ENCODE measurements at places on chromosomes 11 and 22.

- DNase-seq: peak; percentile 89
Measured at GRCh38 chr11:120801801-120802689, 221.9 kb upstream of the TBCEL start.

- peak; percentile 8 for DNase-seq
Measured at GRCh38 chr11:60899046-60899936, 7.1 kb downstream of the PRPF19 start.

DNA sequence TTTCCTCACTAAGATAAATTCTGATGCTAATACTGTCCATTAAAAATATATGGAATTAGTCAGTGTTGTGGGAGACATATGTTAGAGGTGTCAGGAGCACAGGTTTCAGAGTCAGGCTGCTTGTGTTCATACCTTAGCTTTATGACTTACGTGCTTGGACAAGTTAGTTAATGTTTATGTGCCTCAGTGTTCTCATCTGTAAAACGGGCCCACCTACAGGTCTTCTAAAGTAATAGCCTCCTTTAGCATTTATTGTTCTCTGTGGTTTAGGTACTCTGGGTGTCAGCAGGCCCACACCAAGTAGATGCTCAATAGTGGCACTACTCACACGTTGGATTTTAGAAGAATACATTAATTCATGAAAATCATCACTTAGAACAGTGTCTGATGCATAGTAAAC is 308.7 kb upstream of the ZC3H12C start:
- DNase-seq: no peak

GRCh38 chr11:60498853-60499252 is 6.3 kb downstream of the MS4A12 start:
- no peak for DNase-seq

- no peak for DNase-seq
Measured at GRCh38 chr11:77044886-77045285, 10.7 kb downstream of the B3GNT6 start.

DNA sequence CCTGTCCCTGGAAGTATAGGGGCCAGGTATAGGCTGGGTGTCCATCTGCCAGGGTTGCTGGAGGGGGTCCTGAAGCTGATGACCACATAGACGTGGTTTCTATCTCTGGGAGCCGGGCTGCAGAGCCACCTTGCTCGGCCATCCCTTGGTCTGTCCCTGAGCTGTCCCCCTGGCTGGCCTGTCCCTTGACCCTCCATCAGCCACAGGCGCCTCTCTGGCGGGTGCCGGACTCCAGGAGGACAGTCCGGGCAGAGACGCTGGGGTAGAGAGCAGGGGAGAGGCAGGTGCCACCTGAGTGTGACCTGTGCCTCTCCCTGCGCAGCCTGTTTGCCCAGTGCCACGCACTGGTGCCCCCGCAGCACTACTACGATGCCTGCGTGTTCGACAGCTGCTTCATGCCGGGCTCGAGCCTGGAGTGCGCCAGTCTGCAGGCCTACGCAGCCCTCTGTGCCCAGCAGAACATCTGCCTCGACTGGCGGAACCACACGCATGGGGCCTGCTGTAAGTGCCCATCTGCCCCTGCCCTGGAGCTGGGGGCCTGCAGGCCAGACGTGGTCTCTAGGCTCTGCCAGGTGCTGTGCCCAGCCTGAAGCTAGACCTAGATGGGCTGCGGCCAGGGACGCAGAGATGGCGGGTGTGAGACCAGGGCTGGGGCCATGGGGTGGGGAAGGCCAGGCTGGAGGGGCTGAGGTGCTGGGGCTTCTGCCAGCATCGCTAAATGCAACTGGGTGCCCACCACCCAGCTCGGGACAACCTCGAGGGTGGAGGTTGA is 29.9 kb downstream of the MUC2 start:
- DNase-seq: no peak

GRCh38 chr11:57248780-57249383 is 11.8 kb upstream of the APLNR start:
- DNase-seq: peak; percentile 40

DNA sequence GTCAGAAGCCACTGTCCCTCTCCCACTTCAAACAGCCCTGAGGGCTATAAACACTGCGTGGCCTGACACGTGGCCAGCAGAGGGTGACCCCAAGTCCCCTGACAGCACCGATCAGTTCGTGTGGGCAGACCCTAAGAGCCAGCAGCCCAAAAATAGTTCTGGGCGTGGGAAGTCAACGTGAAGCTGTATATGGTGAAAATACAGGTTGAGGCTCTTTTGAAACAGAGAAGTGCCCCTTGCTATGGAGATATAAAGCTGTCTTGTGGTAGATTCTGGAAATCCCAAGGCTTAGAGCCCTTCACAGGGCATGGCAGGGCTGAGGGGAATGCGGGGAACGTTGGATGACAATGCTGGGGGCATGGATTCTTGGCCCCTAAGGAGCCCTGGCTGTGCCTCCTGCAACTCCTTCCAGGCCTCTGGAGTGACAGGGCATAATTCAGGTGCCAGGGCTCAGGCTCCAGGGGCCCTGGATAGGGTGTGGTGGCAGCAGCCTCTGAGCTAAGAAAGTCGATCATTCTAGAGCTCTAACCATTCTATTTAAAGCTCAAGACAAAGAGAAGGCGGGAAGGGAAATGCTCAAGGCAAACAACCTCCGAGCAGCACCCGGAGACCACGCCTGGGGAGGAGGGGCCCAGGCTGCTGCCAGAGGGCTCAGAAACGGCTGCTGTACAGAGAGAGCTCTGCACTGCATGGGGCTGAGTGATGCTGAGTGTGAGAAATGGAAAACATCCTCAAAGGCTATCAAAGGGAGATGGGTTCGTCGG is 60.4 kb upstream of the CD5 start:
- DNase-seq: no peak

DNA sequence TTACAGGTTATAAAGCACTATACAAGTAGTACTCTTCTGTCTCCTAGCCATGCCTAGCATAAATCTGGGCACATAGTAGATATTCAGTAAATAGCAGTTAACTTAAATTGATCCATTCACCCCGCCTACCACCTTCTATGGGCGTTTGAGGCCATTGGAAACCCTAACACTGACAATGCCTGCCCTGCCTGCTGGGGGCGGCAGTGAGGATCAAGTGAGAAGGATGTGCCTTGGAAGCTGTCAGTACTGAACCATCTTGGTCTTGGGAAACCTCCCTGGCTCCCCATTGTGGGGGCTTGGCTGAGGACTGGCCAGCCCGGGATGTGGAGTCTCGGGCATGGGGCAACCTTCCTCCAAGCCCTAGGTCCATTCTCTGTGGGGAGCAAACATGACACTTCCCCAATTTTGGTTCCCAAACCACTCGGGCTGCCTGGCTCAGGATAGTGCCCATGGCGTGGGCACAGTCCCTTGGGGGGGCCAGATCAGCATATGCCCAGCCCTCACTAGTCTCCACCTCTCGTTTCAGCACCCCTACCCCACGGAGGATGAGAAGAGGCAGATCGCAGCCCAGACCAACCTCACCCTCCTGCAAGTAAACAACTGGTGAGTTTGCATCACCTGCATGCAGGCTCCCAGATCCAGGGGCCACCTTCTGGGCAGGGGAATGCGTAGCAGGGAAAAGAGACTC is 67.4 kb downstream of the FEZ1 start:
- no peak for DNase-seq

DNA sequence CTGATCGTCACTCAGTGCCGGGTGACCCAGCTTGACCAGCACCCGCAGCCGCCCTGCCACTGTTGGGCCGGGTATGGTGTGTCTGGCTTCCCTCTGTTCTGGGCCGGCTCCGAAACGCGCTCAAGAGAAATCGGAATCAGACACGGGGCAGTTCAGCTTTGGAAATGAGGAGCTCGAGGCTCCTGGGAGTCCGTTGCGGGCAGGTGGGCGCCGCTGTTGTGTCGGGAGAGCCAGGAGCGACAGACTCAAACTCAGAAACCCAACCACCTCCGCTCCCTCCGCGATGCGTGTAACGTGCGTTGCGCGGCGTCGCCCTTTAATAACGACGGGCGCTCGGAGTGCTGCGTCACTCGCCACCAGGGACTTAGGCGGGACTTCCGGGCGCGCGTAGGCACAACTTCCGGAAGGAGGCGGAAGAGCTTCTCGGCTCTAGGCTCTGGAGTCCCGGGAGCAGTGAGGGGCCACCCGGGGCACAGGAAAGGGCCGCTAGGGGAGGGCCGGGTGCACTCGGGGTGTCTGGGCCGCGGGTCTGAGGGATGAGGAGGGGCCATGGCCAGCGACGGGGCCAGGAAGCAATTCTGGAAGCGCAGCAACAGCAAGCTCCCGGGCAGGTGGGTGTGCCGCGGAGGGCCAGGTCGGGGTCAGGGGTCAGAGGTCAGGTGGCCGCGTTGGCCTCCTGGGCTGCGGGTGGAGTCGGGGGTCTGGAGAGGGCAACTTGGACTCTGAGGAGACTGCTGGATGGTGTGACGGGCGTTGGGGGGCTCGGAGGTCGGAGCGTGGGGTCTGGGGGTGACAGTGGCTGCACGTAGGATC is at the start of gene TBC1D22A:
TSS of gene TBC1D22A (plus strand) at position 413 of the 813 bp plus-strand sequence. CDS start at position 550, 137 bp downstream.
- peak; percentile 87 for DNase-seq

DNA sequence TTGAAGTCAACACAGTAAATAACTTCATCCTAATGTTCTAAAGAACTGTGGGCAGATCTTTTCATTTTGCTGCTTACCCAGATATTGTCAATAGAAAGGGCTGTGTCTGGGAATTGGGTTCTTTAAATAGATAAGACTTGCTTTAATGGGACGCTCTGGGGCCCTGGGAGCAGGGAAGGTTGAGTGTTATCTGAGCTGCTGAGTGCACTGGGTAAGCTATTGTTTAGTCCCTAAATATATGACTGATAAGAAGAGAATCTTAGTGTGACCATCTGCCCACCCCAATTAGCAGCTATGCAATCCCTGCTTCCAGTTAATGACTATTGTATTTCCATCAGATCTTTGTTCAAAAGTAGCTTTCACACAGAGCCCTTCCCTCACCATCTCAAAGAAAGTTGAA is 44.4 kb downstream of the ARHGAP42 start:
- DNase-seq: no peak

- DNase-seq: no peak
Measured at GRCh38 chr11:20369826-20370225, 6.3 kb downstream of the HTATIP2 start.

- no peak for DNase-seq
Measured at GRCh38 chr22:22380098-22381030, 128.2 kb downstream of the ZNF280B start.

GRCh38 chr11:17164361-17165246 is 43.2 kb downstream of the PIK3C2A start:
- no peak for DNase-seq

DNA sequence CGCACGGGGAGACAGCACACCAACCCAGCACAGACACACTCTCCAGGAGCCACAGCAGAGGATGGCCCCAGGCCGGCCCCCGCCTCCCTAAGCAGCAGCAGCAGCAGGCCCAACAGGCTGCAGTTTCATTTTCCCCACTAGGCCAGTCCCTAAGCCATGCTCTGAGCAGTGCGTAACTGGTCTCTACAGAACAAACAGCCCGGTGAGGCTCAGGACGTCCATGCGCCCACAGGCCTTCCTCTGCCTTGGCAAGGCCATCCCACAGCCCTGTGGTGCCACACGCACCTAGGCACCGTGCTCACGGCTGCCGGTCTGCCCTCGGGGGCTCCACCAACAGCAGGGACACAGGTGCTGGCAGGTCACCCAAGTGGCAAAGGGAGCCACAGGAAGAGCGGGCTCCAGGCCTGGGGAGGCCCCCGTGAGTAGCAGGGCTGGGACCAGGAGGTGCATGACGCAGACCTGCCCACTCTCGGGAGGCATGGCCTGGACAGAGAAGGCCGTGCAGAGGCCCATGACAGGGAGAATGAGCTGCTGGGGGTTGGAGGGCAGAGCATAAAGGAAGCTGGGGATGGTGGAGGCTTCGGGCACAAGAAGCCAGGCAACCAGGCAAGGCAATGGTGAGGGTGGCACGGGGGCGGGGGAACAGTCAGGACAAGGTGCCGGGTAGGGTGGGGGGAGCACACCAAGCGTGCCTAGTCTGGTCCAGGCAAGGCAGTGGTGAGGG is 1.4 kb upstream of the MOB2 start:
- DNase-seq: no peak

- DNase-seq: no peak
Measured at GRCh38 chr22:19867617-19868016, 12.9 kb upstream of the GNB1L start.

GRCh38 chr11:22633354-22633902 is 7.8 kb upstream of the FANCF start:
- DNase-seq: no peak

DNA sequence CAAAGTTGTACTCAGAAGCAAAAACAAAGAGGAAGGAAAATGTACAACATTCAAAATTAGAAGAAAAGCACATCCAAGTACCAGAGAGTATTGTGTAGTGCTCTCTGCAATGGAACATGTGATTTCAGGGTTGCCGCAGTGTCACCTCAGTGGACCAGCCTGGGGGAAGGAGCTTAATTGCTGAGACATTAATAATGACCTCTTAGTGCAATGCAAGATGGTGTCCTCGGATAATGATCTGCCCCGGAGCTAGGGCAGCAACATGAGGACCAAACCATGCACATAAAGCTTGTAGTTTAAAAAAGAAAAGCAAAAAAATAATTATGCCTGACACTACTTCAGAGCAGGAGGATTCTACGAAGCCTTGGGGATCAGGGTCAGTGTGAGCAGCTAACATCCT is 11.3 kb upstream of the JHY start:
- no peak for DNase-seq

DNA sequence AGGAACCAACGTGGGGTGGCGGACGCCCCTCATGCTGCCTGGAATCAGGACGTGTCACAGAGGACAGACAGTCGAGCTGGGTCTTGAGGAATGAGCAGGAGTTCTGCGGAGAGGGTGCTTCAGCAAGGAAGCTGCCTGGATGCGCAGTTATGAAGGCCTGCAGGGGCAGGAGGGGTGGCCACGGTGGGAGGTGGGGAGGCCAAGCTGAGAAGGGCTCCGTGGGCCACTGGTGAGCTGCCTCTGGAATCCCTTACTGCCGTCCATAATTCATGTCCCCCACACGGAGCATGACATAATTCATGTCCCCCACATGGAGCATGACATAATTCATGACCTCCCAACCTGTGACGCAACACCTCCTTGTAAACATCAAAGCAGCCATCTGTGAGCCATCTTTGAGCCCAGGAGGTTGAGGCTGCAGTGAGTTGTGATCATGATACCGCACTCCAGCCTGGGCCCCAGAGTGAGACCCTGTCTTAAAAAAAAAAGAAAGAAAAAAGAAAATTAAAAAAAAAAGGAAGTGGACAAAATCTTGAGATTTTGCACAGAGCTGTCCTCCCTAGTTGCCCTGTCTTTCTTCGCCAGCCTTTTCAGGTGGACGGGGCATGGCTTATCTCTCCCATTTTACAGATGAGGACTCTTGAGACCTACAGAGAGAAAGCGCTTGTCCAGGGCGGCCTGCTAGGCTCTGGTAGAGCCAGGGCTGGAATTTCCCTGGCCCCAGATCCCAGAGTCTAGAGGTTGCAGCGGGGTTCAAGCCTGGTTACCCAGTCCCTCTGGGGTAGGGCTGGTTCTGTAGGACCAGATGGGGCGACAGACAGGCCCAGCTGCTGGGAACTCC is 24.3 kb upstream of the PICK1 start:
- no peak for DNase-seq

DNA sequence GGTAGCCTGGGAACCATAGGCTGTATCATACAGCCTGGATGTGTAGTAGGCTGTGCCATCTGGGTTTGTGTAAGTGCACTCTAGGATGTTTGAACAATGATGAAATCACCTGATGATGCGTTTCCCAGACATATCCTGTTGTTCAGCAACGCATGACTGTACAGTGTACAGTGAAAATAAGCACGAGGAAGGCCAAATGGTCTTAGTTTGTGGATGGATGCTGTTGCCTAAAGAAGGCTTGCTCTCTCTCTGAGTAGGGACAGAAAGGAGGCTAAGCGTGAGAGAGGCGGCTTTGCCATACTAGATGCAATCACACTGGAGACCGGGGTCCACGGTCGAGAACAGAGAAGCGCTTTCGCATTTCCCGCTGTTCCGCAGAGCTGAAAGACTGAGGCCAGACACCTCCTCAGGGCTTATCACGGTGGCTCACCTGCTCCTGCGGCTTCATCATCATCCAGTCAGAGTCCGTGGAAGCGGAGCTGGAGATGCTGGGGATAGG is 27.6 kb upstream of the APLP2 start:
- DNase-seq: no peak

Measured in NCI-H1105 (cell line).